ENCODE measurements at places on chromosomes 7 and 10.

DNA sequence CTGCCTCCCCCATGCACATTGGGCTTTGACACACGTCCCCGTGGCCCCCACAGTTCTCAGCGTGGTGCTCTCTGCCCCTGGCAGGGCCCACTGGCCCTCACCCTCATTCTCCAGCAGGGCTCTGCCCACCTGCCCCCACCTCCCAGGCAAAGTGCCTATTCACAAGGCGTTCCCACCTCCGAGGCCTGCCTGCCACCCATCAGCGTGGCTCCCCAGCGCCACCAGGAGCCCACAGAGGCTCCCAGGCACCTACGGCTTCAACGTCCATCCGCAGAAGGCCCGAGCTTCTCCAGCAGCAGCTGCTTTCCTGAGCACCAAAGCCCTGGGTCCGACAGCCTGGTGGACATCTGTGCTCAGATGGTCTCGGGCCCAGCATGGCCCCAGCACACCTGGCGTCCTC, 211.8 kb upstream of the PPP2R2D start:
- DNase-seq, result no peak

- DNase-seq, result no peak
These were observed 11.9 kb upstream of the SFR1 start for GRCh38 chr10:104109908-104110662.

GRCh38 chr10:13705526-13706174, 118.9 kb downstream of the PRPF18 start:
- DNase-seq, result no peak

- no peak for DNase-seq
These were observed 111.9 kb downstream of the CACNB2 start for GRCh38 chr10:18252086-18252485.

- no peak for DNase-seq
These were observed 48.4 kb downstream of the SEPTIN7 start for GRCh38 chr7:35849158-35849831.

GRCh38 chr10:59523851-59524250, 161.5 kb upstream of the FAM13C start:
- DNase-seq, result no peak

All from right renal pelvis (tissue), 4 donors.